Muscle of back (tissue), 13 donors: ENCODE measurements at places on chromosomes 6 and 20. TPM values are rescaled to one million over a fixed set of nuclear protein-coding genes. Genes with fewer than 3 reads are reported as not detected.

GRCh38 chr20:6081236-6081635, 27.4 kb upstream of the LRRN4 start:
- DNase-seq: no peak

DCDC2 gene
- 0.14 TPM for polyA plus RNA-seq

CLPSL2 gene
- not detected for polyA plus RNA-seq

SLC17A1 gene
- not detected for polyA plus RNA-seq

GRCh38 chr6:80940571-80940970, 811.9 kb downstream of the TENT5A start:
- DNase-seq: peak; percentile 90

DNA sequence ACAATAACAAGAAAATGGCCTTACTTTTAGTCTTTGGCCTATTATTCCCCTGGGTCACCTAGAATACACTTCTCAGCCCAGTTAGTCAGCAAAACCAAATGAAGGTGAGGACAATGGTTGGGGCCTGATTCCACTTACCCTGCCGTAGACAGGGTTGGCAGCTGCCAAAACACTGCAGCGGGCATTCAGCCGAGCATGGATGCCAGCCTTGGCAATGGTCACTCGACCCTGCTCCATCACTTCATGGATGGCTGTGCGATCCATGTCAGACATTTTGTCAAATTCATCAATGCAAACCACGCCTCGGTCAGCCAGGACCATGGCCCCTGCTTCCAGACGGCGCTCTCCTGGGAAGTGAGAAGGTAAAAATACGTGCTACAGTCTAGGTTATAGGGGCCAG, 8.4 kb downstream of the MCM3 start:
- DNase-seq: no peak

DNA sequence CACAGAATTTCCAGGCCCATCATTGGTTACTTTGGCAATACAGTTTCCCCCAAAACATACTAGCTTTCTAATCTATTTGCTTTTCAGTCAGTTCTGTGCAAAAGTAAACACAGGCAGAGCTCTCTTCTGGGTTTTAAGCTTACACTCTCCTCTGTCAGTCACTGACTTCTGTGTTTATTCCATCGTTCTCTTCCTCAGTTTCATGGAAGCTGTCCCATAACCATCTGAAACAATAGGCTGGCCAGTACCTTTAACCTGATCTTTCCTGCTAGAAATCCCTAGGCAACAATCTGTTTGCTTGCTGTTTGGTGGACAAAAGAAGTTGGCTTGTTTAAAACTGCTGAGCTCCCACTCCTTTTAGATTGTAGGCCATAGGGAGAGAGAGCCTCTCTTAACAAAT, 431.5 kb downstream of the HACE1 start:
- DNase-seq: no peak

DNA sequence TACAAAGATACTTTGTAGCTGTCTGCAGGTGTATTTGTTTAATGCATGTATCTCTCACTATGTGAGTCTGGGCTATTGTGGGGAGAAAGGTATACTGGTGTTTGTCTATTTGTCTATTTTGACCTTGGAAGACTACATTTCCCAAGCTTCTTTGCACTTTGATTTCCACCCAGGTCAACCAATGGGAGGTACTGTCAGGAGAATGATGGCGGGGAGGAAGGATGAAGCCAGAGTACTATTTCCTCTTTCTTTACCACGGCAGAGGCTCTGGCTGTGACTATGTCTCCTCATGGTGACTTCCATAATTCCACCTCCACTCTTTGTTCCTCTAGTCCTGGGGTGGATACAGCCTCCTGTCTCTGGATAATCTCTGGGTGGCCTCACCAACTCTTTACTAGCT, 23.1 kb downstream of the LBP start:
- no peak for DNase-seq

SMPD2 gene
- 6.1 TPM for polyA plus RNA-seq

LAMA4 gene
- 141 TPM for polyA plus RNA-seq
